ENCODE measurements at places on chromosomes 4 and X. TPM values are rescaled to one million over a fixed set of nuclear protein-coding genes. Genes with fewer than 3 reads are reported as not detected.

ASMT gene
- polyA plus RNA-seq, result not detected

MAGEC2 gene
- not detected for polyA plus RNA-seq

PABPC5 gene
- not detected for polyA plus RNA-seq

CD38 gene
- 14.0 TPM for polyA plus RNA-seq

POU4F2 gene
- polyA plus RNA-seq, result not detected

STS gene
- polyA plus RNA-seq, result 0.21 TPM

GLRB gene
- not detected for polyA plus RNA-seq

GRCh38 chr4:111836601-111837000 is 308.7 kb upstream of the FAM241A start:
- no peaks in the 10 kb centered on the region for H3K27me3 ChIP-seq
- no peak overlapping the region for H3K27ac ChIP-seq
- no peaks in the 10 kb centered on the region for H3K36me3 ChIP-seq
- DNase-seq, result no peak
- no peak overlapping the region for H3K4me3 ChIP-seq

- no peak for DNase-seq
- H3K4me1 ChIP-seq, result peaks cover 10% of the 10 kb centered on the region
- no peaks in the 10 kb centered on the region for H3K36me3 ChIP-seq
- no peaks in the 10 kb centered on the region for H3K27me3 ChIP-seq
- H3K4me3 ChIP-seq, result peak overlapping the region; percentile 75
Observed at GRCh38 chr4:10019521-10020051, 1.7 kb downstream of the SLC2A9 start.

DNA sequence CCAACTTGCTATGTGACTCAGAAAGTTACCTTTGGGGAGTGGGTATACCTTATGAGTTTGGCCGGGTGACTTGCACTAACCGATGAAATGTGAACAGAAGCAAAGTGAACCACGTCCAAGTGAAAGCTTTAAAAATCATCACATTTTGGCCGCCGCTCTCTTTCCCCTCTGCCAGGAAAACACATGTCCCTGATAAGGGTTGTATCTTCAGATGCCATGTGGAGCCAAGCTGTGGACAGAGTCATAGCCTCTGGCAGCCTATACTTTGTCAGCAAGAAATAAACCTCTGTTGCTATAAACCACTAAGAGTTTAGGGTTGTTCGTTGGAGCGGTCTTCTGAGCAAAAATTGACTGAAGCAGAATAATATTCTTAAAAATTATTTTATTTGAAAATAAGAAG is 92.3 kb downstream of the PRDM5 start:
- H3K4me1 ChIP-seq, result no peaks in the 10 kb centered on the region
- no peaks in the 10 kb centered on the region for H3K27me3 ChIP-seq
- no peak overlapping the region for H3K27ac ChIP-seq
- H3K4me3 ChIP-seq, result no peak overlapping the region
- DNase-seq, result no peak
- no peaks in the 10 kb centered on the region for H3K36me3 ChIP-seq

DNA sequence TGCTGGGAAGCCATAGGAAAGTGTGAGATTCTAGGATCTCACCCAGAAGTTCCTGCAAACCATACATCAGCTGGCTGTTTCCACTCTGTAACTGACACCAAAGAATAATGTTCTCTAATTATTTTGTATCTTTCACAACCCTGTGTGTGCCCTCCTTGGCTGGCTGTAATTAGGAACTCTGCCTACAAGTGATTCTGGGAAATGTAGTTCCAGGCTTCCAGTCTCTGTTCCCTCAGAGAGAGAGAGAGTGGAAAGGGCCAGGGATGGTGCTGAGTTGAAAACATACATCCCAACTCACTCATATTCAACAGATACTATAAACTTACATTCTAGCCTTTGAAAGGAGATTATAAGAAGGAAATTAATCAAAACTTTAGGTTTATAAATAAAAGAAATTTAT is 57.5 kb upstream of the C1QTNF7 start:
- no peaks in the 10 kb centered on the region for H3K4me1 ChIP-seq
- DNase-seq, result no peak
- no peak overlapping the region for H3K27ac ChIP-seq
- H3K27me3 ChIP-seq, result no peaks in the 10 kb centered on the region
- H3K4me3 ChIP-seq, result no peak overlapping the region

- no peak overlapping the region for H3K4me3 ChIP-seq
- H3K36me3 ChIP-seq, result no peaks in the 10 kb centered on the region
- no peak for DNase-seq
- no peak overlapping the region for H3K27ac ChIP-seq
- no peaks in the 10 kb centered on the region for H3K4me1 ChIP-seq
Observed at GRCh38 chrX:78838709-78839108, 91.2 kb downstream of the LPAR4 start.

GRCh38 chr4:128286474-128287058 is 1.0 kb downstream of the PGRMC2 start:
- H3K36me3 ChIP-seq, result no peaks in the 10 kb centered on the region
- DNase-seq, result peak; percentile 54
- H3K4me3 ChIP-seq, result peak overlapping the region; percentile 59
- H3K27me3 ChIP-seq, result no peaks in the 10 kb centered on the region
- H3K27ac ChIP-seq, result peak overlapping the region; percentile 80
- H3K4me1 ChIP-seq, result peaks cover 12% of the 10 kb centered on the region

GRCh38 chr4:105911426-105911825 is 16.2 kb downstream of the NPNT start:
- no peaks in the 10 kb centered on the region for H3K27me3 ChIP-seq
- H3K36me3 ChIP-seq, result no peaks in the 10 kb centered on the region
- no peak overlapping the region for H3K4me3 ChIP-seq

DNA sequence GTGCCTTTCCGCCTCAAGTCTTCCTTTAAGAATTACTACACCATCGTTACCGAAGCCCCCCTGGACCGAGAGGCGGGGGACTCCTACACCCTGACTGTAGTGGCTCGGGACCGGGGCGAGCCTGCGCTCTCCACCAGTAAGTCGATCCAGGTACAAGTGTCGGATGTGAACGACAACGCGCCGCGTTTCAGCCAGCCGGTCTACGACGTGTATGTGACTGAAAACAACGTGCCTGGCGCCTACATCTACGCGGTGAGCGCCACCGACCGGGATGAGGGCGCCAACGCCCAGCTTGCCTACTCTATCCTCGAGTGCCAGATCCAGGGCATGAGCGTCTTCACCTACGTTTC is 2.2 kb downstream of the PCDH10 start:
- H3K27ac ChIP-seq, result no peak overlapping the region
- H3K4me3 ChIP-seq, result no peak overlapping the region
- no peaks in the 10 kb centered on the region for H3K36me3 ChIP-seq
- H3K4me1 ChIP-seq, result no peaks in the 10 kb centered on the region

GRCh38 chrX:7216981-7217587 is 69.1 kb upstream of the PUDP start:
- H3K4me1 ChIP-seq, result no peaks in the 10 kb centered on the region
- DNase-seq, result no peak
- no peaks in the 10 kb centered on the region for H3K36me3 ChIP-seq
- no peak overlapping the region for H3K4me3 ChIP-seq

DNA sequence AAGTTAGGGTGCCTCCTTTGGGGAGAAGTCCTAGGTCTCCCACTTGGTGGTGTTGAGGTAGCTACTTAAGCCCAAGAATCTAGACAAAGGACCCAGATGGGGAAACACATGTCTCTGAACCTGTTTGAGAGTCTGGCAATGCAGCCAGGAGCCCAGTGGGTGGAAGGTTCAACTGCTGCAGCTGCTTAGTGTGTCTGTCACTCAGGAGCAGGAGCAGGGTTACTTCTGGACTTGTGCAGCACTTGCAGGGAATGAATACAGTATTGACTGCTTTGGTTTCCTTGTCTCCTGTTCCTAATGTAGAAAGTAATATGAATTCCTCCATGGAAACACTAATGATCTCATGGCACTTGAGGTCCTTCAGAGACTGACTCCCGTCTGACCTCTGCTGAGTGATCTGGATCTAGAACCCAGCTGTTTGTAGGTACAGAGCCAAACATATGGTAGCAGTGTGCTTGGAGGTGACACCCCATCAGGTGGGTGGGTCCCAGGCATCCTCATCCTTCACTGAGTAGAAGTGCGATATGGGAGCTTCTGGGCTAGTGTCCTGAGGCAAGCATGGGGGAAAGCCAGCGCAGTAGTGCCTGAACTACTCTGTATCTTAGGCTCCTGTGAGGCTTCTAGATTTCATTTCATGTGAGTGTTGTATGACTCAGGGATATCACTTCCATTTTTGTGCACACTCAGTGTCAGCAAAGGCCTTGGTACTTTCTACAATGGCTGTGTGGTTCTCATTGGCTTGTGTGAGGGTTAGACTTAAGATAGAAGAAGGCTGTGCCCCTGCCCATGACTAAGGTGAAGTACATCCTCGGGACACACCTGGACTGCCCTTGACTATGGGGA is 85.0 kb upstream of the WDR1 start:
- H3K27me3 ChIP-seq, result no peaks in the 10 kb centered on the region
- DNase-seq, result no peak
- H3K4me1 ChIP-seq, result no peaks in the 10 kb centered on the region
- H3K4me3 ChIP-seq, result no peak overlapping the region

GRCh38 chr4:88771883-88772450 is 74.3 kb upstream of the NAP1L5 start:
- no peak for DNase-seq
- H3K4me3 ChIP-seq, result no peak overlapping the region
- peaks cover 22% of the 10 kb centered on the region for H3K36me3 ChIP-seq

- H3K36me3 ChIP-seq, result no peaks in the 10 kb centered on the region
- no peaks in the 10 kb centered on the region for H3K27me3 ChIP-seq
- H3K4me3 ChIP-seq, result no peak overlapping the region
- DNase-seq, result no peak
- H3K27ac ChIP-seq, result no peak overlapping the region
Observed at GRCh38 chrX:129574214-129574613, 34.2 kb downstream of the OCRL start.

GRCh38 chrX:11553594-11553993 is 112.1 kb downstream of the ARHGAP6 start:
- H3K4me1 ChIP-seq, result no peaks in the 10 kb centered on the region
- H3K27ac ChIP-seq, result no peak overlapping the region
- H3K27me3 ChIP-seq, result no peaks in the 10 kb centered on the region
- DNase-seq, result no peak

DNA sequence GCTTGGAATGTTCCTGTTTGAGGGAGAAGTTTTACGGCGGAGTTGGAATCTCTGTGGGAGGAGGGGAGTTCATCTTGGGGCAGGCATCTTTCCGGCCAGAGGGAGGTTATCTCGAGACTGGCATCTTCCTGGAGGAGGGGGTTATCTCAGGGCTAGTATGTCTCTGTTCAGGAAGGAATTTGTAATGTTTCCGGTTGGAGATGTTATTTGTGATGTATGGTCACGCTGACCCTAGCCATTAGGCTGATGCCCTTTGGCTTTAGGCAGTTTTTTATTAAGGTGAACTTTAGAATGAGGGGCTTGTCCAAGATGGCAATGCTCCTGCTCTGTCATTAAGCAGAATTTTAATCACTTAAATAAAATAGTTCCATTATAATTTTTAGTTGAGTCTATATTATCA is 449.7 kb downstream of the PCDH10 start:
- DNase-seq, result no peak
- no peaks in the 10 kb centered on the region for H3K36me3 ChIP-seq
- no peaks in the 10 kb centered on the region for H3K27me3 ChIP-seq
- no peaks in the 10 kb centered on the region for H3K4me1 ChIP-seq

DNA sequence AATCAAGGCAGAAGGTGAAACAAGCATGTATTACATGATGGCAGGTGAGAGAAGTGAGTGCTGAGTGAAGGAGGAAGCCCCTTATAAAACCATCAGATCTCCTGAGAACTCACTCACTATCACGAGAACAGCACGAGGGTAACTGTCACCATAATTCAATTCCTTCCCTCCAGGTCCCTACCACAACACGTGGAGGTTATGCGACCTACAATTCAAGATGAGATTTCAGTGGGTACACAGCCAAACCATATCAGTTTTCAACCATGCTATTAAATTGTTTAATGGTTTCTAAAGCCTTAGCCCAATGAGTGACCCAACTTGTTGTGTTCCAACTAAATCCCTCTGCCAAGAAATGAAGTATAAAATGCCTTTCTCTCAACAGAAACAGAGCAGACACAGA is 519.8 kb downstream of the GBA3 start:
- H3K27ac ChIP-seq, result no peak overlapping the region
- H3K36me3 ChIP-seq, result no peaks in the 10 kb centered on the region
- DNase-seq, result no peak
- no peaks in the 10 kb centered on the region for H3K4me1 ChIP-seq
- no peaks in the 10 kb centered on the region for H3K27me3 ChIP-seq

- H3K4me3 ChIP-seq, result peak overlapping the region; percentile 74
- H3K27ac ChIP-seq, result peak overlapping the region; percentile 73
- peaks cover 7% of the 10 kb centered on the region for H3K4me1 ChIP-seq
- DNase-seq, result no peak
Observed at GRCh38 chr4:75630937-75631329, 605 bp upstream of the CDKL2 start.

- peak overlapping the region; percentile 3 for H3K27ac ChIP-seq
- H3K4me1 ChIP-seq, result peaks cover 26% of the 10 kb centered on the region
Observed at GRCh38 chr4:2929469-2929868, 33.7 kb downstream of the NOP14 start.

DNA sequence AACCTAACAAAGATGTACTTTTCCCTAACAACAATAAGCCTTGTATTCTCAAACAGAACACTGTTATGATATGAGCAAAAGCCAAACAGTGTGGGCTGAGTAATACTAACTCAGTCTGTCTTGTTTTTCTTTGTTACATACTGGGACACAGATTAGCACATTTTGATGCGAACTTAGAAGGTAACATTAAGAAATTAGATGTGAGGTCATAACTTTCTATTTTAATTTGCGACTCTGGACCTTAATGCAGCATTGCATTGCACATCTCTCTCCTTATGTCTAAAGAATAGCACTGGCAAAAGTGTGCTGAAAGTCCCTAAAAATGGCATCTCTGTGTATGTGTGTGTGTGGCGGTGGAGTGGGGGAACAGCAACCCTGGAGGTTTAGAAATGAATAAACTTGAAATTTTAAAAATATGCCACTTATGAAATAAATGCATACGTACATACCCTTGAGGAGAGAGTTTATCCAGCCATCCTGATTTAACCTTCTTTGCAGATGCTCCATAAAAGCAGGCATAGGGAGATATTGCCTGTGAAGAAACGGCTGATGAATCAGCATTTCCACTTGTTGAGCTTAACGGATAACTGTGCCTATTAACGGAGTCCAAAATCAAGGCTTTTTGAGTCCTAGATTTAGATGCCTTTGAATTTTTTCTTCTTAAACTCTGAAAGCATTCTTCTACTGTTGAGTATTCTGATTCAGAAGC is 34.2 kb downstream of the ARAP2 start:
- H3K27ac ChIP-seq, result no peak overlapping the region
- H3K4me1 ChIP-seq, result peaks cover 45% of the 10 kb centered on the region
- no peaks in the 10 kb centered on the region for H3K27me3 ChIP-seq
